Lung (tissue), 17 donors: ENCODE measurements at places on chromosomes 12 and 14. TPM values are rescaled to one million over a fixed set of nuclear protein-coding genes. Genes with fewer than 3 reads are reported as not detected.

Gene GPRC5A
- 131 TPM for polyA plus RNA-seq

Gene IAPP
- polyA plus RNA-seq, result not detected

Gene CCDC85C
- 16.0 TPM for polyA plus RNA-seq

Gene PCK2
- polyA plus RNA-seq, result 35.2 TPM

Gene NKX2-1
- polyA plus RNA-seq, result 53.4 TPM

Gene ARHGEF25
- 7.8 TPM for polyA plus RNA-seq

Gene CLEC4E
- polyA plus RNA-seq, result 24.1 TPM

Gene SLC2A14
- polyA plus RNA-seq, result 0.17 TPM

Gene GLTP
- 31.2 TPM for polyA plus RNA-seq

Gene TSPAN19
- polyA plus RNA-seq, result 10.5 TPM
